HCT116 (cell line): ENCODE measurements at places on chromosomes 3 and 15. TPM values are rescaled to one million over a fixed set of nuclear protein-coding genes. Genes with fewer than 3 reads are reported as not detected.

- H3K27ac ChIP-seq: no peak overlapping the region
- no peak for DNase-seq
- H3K4me1 ChIP-seq: peaks cover 22% of the 10 kb centered on the region
- no peaks in the 10 kb centered on the region for H3K27me3 ChIP-seq
- no peak overlapping the region for H3K4me3 ChIP-seq
These were observed 11.2 kb upstream of the ALCAM start for GRCh38 chr3:105355408-105356061.

Gene TRIM59
- 41.6 TPM for total RNA-seq

Gene CFAP44
- total RNA-seq: 5.4 TPM

GRCh38 chr3:25820366-25820765, 30.5 kb downstream of the OXSM start:
- H3K4me3 ChIP-seq: no peak overlapping the region
- H3K27me3 ChIP-seq: no peaks in the 10 kb centered on the region; the same call in none of the 2 replicates
- H3K27ac ChIP-seq: no peak overlapping the region
- DNase-seq: no peak

DNA sequence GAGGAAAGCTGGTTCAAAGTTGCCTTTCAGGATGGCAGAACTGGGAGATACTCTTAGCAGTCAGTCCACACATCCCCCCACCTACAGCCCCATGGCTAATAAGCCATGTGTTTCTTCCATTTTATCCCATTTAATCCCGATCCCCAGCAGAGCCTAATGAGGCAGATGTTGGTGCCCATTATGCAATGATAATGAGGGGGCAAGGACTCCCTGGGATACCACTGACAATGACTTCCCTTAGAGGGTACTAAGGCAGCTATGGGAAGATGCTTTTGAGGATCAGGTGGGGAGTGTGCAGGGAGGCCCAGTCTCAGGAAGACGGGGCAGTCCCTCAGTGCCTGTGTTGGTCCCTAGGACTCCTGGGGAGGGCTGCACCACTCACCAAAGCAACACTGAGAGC, 43.8 kb upstream of the TBC1D21 start:
- H3K36me3 ChIP-seq: no peaks in the 10 kb centered on the region
- H3K27ac ChIP-seq: no peak overlapping the region
- H3K27me3 ChIP-seq: peaks cover 67% of the 10 kb centered on the region
- H3K4me1 ChIP-seq: no peaks in the 10 kb centered on the region
- H3K4me3 ChIP-seq: no peak overlapping the region

Gene ST8SIA2
- not detected for total RNA-seq
